ENCODE measurements at places on chromosomes 4 and X.
A peak's percentile ranks its signal among the peaks of the same experiment; 100 is the strongest.

DNA sequence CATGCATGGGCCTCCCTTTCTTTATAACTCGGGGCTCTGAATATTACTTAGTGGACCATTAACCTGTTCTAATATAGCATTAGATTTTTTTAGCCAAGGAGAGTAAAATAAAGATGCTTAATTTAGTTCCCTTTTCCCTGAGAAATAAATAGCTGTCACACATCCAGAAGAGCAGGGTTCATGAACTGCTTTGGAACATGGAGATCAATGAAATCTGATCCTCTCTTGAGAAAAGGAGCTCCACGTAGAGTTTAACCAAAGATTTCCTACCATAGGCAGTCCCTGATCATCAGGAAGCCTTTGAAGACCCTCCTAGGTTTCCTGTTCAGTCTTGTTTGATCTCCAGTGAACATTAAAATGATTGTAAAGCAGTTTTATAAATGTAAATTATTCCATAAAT, 8.5 kb upstream of the PCDH19 start:
- no peak for DNase-seq

DNA sequence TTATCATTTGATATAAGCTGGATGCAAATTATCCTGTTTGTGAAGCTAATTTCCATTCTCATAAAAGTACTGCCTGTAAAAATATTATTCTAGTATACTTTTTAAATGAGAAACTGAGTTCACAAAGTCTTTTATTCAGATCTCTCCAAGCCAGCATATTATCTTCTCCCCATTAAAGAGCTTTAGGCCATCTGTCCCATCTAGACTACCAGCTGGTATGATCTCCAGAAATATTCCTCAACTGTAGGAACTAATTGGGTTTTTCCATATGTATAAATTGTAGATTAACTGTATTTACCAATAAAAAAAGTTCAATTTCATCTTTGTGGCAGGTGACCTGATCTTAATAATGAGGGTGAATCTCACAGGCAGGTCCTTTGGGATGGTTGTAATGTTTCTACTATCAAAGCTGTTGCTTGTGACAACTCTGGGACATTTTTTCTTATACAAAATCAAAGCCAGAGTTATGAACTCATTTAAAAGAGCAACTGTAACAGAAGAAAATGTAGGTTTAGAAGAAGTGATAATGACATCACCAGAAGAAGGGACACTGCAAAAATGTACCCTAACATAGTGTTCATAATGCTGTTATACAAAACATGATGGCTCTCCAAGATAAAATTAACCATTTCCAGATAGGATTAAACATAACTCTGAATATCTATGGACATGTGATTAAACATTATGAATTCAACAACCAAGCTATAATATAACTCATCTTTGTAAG, 132.8 kb downstream of the KCNIP4 start:
- no peak for DNase-seq

- no peak for DNase-seq
These were observed 52.4 kb downstream of the DLG3 start for GRCh38 chrX:70497026-70497425.

GRCh38 chrX:115579786-115580294, 18.9 kb downstream of the PLS3 start:
- DNase-seq = no peak

- no peak for DNase-seq
These were observed 9.1 kb upstream of the CFP start for GRCh38 chrX:47638816-47639215.

GRCh38 chr4:69497076-69497475, 1.4 kb upstream of the UGT2B4 start:
- DNase-seq = no peak

DNA sequence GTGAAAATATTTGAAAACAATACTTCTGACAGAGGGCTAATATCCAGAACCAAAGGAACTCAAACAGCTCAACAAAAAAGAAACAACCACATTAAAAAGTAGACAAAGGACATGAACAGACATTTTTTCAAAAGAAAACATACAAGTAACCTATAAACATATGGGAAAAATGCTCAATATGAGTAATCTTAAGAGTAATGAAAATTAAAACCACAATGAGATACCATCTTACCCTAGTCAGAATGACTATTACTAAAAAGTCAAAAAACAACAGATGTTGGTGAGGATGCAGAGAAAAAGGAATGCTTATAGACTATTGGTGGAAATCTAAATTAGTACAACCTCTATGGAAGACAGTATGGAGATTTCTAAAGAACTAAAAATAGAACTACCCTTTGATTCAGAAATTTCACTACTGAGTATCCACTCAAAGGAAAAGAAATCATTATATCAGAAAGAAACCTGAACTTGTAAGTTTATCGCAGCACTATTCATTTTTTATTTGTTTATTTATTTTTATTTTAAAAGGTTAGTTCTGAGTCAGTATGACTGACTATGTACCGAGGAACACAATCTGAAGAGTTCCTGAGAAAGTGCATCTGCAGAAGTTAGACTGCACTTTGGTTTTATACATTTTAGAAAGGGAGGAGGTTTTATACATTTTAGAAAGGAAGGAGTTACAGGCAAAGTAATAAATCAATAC, 231.3 kb downstream of the INPP4B start:
- DNase-seq = no peak

- no peak for DNase-seq
These were observed 20.5 kb upstream of the OPN1LW start for GRCh38 chrX:154123241-154124219.

DNA sequence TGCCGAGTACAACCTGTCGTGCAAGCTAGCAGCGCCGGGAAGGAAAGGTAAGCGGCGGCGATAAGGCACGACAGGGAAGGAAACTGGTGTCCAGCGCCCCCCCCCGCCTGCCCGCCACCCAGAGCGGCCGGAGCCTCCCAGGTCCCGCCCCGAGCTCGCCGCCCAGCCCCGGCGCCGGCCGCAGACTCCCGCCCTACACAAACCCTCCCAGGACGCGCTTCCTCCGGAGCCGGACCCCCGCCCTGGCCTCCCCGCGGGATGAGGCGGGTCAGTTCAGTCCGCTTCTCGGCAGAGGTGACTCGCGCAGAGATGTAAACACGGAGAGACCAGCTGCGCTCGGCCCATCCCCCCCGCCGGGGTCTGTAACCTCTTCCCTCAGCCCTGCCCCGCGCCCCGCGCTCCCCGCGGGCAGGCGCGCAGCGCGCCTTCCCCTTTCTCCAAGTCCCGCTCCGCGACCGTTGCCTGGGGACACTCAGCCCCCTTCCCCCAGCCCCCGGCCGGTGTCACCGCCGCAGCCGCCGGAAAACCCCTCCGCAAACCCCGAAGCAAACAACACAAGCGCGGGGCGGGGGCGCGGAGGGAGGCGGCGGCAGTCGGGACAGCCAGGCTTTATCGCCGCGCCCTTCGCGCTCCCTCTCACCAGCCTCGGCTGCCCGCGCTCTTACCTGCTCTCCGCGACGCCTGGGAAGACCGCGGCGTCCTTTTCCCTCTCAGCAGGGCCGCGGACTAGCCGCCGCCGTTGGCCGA, 543 bp downstream of the ELF2 start:
- DNase-seq = peak; percentile 80

- no peak for DNase-seq
These were observed 184.8 kb upstream of the MTMR8 start for GRCh38 chrX:64580035-64580434.

DNA sequence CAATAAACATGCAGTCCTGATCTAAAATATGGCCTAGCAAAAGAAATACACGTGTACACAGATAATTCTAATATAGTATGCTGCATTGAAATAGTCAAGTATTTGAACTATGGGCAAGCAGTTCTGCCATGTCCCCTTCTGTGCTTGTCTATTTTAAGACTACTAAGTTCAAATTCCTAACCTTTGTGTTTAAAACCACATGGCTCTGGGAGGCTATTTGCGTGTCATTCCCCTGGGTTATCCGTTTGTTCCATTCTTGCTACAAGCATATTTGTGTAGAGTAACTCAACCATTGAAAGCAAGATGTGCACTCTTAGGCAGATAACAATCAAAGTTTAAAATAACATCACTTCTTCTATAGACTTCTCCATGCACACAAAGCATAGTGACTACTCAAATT, 25.4 kb upstream of the TBC1D1 start:
- DNase-seq = no peak

DNA sequence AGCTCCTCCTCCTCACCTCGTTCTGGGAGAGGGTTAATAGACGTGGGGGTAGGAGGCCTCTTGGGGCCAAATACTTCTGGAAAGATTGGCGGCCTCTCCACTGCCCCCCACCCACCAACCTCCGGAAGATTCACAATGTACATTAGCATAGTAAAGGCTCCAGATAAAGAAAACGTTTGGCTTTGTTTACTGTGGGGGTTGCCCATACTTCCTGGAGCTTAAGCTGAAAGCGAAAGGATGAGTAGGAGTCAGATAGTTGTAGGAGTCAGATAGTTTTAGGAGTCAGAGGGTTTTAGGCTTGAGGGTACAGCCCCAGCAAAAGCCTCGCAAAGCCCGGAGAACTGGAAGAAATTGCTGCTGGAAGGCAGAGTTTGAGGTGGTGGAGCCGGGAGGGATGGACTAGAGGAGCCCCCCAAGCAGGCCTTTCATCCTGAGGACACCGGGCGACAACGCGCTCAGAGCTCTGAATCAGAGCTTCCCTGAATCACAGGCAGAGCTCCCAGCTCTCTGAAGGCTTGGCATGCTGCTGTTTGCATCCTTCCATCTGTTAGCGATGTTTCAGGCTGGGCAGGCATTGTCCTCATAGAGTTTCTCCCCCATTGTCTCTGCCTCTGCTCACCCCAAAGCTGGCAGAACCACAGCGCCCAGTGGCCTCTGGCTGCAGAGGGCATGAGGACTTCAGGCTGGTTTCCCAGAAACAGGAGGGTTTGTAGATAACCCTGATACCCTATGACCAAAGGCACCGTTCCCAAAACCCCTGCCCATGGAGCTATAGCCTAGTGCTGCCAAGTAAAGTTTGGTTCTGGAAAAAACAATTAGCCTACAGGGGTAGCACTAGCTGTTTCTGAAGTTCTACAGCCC, 280.7 kb downstream of the BCOR start:
- no peak for DNase-seq

DNA sequence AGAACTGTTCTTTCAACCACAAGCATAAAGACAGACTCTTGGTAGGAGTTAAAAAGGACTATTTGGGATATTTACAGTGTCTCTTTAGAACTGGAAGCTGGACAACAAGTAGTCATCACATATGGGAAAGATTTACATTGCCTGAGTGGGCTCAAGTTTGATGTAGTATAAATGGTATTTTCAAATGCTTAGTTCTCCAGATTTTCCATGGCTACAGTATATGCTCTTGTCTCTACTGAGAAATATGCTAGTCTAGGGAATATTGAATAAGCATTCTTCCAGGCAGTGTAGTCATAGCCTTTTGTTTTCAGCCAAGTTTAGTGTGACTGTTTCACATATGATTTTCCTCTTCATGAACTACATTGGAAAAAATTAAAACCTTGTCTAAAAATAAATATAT, 315.6 kb downstream of the ARHGAP24 start:
- DNase-seq = no peak

DNA sequence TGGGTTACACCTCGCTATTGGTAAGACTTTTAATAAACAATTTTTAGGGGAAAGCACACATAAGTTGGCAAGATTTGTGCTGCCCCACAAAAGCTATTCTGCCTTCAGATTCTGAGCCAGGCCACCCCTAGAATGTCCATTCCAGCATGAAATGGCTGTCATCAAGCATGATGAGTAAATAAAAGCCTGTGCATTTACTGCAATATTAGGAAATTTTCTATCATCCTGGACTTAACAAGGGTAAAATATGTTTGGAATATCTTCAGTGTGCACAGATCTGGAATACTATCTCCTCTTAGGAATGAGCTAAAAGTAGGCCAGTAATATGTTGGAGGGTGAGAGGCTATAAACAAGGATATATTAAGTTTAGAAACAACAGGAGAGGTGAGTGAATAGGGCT, 510.9 kb downstream of the ANKRD50 start:
- DNase-seq = no peak

DNA sequence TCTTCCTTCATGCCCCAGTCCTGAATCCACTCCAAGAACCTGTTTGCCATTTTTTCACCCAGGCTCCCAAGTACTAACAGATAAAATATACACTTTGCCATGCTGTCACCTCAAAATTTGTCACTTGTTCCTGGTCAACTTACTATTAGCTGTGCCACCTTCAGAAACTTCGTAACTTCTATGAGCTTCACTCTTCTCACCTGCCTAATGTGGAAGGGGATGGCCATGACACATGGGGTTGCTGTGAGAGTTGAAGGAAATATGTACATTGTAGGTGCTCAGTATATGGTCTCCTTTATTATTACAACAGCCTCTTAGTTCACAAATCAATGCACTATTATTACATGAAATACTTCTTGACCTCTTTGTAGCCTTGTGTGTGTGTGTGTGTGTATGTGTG, 10.4 kb downstream of the TMSB4X start:
- DNase-seq = no peak

- no peak for DNase-seq
These were observed 466.6 kb upstream of the PABPC4L start for GRCh38 chr4:134668237-134668636.

DNA sequence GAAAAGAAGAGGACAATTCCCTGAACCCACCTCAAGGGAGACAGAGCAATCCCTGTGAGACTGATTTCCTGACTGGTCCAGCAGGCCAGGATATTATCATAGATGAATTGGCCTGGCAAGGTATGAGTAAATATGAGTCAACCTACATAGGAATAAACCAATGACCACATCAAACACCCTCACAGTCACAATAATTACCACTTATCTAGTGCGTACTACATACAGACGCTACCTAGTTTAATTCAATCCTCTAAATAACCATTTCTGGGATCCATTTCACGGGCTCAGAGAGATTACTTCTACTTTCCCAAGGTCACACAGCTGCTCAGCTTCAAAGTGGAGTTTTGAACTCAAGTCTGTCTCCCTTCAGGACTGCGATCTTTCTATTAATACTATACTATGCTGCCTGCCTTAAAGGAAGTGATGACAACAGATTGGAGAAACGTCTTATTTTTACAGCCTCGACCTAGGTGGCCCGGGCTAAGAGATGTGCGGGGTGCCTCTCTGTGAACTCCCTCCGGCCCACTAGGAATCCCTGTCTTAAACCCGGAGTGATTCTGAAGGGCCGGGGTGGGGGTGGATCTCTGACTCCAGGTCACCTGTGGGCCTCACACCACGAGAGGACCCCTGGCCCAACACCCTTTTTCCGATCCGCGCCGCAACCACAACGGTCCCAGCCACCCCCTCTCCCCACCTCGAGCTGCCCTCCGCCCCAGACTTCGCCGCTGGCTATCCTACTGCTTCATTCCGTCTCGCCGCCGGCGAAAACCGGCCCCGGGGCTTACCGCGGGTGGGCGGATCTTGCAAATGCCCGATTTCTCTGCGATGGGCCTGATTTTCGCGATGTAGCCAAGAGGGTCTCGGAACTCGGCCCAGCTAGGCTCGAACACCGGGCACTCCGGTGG, 800 bp downstream of the KDM5C start:
- no peak for DNase-seq

DNA sequence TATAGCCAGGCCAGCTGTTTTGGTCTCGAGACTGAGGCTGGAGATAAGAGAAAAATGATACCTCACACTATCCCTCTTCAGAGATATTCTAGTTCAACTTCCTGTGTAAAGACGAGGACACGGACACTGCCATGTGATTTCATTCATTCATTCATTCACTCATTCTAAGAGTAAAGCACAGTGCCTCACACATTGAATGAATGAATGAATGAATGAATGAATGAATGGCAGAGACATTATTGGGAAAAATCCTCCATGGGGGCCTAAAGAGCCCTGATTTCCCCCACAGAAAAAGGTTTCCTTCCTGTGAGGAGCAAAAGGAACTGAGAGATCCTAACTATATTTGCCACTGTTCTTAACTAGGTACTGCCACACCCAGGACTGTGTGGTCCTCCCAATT, 183.4 kb upstream of the MAP3K15 start:
- no peak for DNase-seq

GRCh38 chrX:16827225-16827624, 41.0 kb downstream of the TXLNG start:
- no peak for DNase-seq

- DNase-seq = no peak
These were observed 12.4 kb downstream of the PAQR3 start for GRCh38 chr4:78926826-78927225.
